Cardiac muscle cell (in vitro differentiated cells and primary cell): ENCODE measurements at places on chromosomes 3 and 15.

DNA sequence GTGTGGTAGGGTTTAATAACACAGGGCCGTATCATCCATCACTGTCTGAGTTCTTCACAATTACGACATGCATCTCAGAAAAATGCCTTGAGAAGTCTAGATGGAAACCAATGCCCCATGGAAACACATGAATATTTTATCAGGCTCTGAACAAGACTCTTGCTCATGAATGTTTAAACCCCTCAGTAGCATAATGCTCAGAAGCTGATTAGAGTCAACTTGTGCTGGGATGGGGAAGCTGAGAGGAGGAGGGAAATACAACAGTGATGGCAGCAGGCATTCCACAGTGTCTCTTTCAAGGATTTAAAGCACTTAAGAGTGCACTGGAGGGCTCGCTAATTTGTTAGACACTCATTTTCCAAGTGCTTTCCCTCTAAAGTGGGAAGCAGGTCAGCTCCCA lies 3.8 kb downstream of the GPR156 start:
- peaks cover 64% of the 10 kb centered on the region for H3K27me3 ChIP-seq
- no peak overlapping the region for H3K4me3 ChIP-seq
- H3K27ac ChIP-seq: no peak overlapping the region
- peaks cover 2% of the 10 kb centered on the region for H3K4me1 ChIP-seq
- peak; percentile 49 for DNase-seq
- no peaks in the 10 kb centered on the region for H3K36me3 ChIP-seq

- H3K4me3 ChIP-seq: no peak overlapping the region
- DNase-seq: no peak
- H3K27ac ChIP-seq: peak overlapping the region; percentile 28
- H3K4me1 ChIP-seq: peaks cover 14% of the 10 kb centered on the region
Observed at GRCh38 chr3:136664771-136665170, 87.4 kb downstream of the STAG1 start.

GRCh38 chr3:40780925-40781406 lies 256.2 kb downstream of the ZNF621 start:
- no peaks in the 10 kb centered on the region for H3K36me3 ChIP-seq
- DNase-seq: peak; percentile 60
- H3K27me3 ChIP-seq: no peaks in the 10 kb centered on the region
- no peak overlapping the region for H3K4me3 ChIP-seq

GRCh38 chr15:42602501-42602900 lies 27.1 kb downstream of the STARD9 start:
- H3K4me1 ChIP-seq: peaks cover 10% of the 10 kb centered on the region
- no peaks in the 10 kb centered on the region for H3K36me3 ChIP-seq
- no peak for DNase-seq
- H3K27me3 ChIP-seq: no peaks in the 10 kb centered on the region

- H3K27me3 ChIP-seq: no peaks in the 10 kb centered on the region
- H3K27ac ChIP-seq: no peak overlapping the region
- DNase-seq: no peak
- H3K36me3 ChIP-seq: no peaks in the 10 kb centered on the region
- no peaks in the 10 kb centered on the region for H3K4me1 ChIP-seq
Observed at GRCh38 chr3:54731732-54732445, 196.0 kb downstream of the LRTM1 start.

DNA sequence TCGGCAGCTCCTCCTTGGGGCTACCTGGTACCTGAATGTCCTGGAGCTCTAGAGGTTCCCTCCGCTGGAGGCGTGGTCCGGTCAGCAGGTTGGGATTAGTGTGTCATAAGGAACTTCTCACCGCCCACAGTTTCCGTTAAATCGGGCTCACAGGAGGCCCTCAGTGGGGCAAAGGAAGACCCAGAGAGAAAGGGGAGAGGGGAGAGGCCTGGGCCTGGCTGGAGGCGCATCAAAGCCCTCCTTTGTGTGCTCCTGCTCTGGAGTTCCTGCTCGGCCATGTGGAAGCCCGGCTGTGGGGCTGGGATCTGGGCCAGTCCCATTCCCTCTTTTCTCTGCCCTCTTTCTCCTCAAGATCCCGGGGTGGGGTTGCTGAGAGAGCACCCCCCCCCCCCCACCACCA lies at the start of gene RLBP1:
Gene RLBP1 (minus strand): TSS at position 37 of the 400 bp plus-strand sequence. CDS start 2,604 bp downstream, outside the sequence.
- DNase-seq: no peak
- no peaks in the 10 kb centered on the region for H3K27me3 ChIP-seq
- H3K36me3 ChIP-seq: no peaks in the 10 kb centered on the region

- H3K36me3 ChIP-seq: peaks cover 16% of the 10 kb centered on the region
- no peaks in the 10 kb centered on the region for H3K27me3 ChIP-seq
- H3K4me1 ChIP-seq: no peaks in the 10 kb centered on the region
- peak overlapping the region; percentile 3 for H3K27ac ChIP-seq
Observed at GRCh38 chr3:136142592-136142991, 53.5 kb downstream of the MSL2 start.

DNA sequence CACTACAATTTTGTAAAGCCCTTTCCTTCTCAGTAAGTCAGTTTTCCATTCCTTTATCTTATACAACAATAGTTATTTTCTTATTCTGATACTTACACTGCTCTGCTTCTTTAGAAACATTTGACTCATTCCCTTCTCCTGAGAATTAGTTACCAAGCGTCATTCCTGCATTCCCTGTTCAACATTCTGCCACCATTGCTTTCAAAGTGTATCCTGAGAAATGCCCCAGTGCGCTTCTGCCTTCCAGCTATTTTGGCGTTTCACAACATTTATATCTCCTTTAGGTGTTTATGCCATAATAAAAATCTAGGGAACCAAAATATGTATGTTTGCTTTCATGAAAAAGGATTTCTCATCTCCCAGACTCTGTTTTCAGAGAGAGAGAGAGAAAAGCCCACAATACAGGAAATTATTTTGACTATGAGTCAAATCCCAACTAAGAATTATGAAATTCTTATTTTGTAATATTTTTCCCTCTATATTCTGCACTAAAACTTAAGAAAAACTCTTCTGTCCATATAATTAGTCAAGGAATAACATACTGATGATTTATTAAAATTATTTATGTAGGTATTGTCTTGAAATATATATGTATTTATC lies 118.2 kb upstream of the RAP2B start:
- no peaks in the 10 kb centered on the region for H3K4me1 ChIP-seq
- no peak for DNase-seq
- H3K36me3 ChIP-seq: no peaks in the 10 kb centered on the region
- no peak overlapping the region for H3K4me3 ChIP-seq
- H3K27ac ChIP-seq: no peak overlapping the region
- H3K27me3 ChIP-seq: no peaks in the 10 kb centered on the region

- peaks cover 9% of the 10 kb centered on the region for H3K4me1 ChIP-seq
- no peak overlapping the region for H3K27ac ChIP-seq
- no peaks in the 10 kb centered on the region for H3K27me3 ChIP-seq
- H3K4me3 ChIP-seq: no peak overlapping the region
- no peak for DNase-seq
Observed at GRCh38 chr3:149227591-149228268, 6.1 kb upstream of the CP start.

- H3K36me3 ChIP-seq: no peaks in the 10 kb centered on the region
- H3K27me3 ChIP-seq: no peaks in the 10 kb centered on the region
- no peaks in the 10 kb centered on the region for H3K4me1 ChIP-seq
Observed at GRCh38 chr15:75131269-75131643, 70.4 kb upstream of the C15orf39 start.

DNA sequence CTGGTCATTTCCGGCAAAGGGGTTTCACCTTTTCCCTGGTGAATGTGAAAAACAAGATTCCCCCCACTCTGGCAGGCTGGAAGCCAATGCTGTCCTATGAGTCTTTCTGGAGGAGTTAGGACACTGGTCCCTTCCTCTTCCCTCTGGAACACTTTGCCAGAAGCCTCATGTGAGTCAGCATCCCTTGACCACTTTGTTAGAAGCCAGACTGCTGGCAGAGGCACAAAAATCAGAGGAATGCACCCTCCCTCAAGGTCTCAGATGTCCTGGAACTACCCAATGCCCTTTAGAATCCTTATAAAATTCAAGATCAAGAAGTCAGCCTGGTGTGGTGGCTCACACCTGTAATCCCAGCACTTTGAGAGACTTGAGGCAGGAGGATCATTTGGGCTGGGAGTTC lies 26.6 kb downstream of the ITGB5 start:
- H3K4me1 ChIP-seq: no peaks in the 10 kb centered on the region
- H3K27ac ChIP-seq: no peak overlapping the region
- no peak overlapping the region for H3K4me3 ChIP-seq
- H3K27me3 ChIP-seq: no peaks in the 10 kb centered on the region

GRCh38 chr15:95284933-95285421 lies 1045.5 kb upstream of the NR2F2 start:
- H3K4me1 ChIP-seq: peaks cover 14% of the 10 kb centered on the region
- H3K36me3 ChIP-seq: no peaks in the 10 kb centered on the region
- DNase-seq: peak; percentile 86
- H3K4me3 ChIP-seq: no peak overlapping the region
- no peak overlapping the region for H3K27ac ChIP-seq
- H3K27me3 ChIP-seq: no peaks in the 10 kb centered on the region

DNA sequence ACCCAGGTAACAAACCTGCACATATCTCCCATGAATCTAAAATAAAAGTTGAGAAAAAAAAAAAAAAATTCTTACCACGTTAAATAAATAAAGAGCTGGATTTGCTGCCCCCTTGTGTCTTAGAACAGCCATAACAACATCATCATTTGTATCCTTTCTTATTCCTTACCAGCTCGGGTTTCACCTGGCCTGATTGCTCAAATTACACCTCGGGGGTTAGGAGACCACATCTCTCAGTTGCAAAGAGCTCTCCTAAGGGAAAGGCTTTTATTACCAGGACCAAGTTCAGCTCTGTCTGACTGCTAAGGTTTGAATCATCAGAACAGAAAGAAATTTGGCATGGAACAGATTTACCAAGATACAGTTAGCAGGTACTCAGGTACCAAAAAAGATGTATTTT lies 25.8 kb upstream of the RPL39L start:
- no peak overlapping the region for H3K4me3 ChIP-seq
- no peaks in the 10 kb centered on the region for H3K36me3 ChIP-seq
- H3K27me3 ChIP-seq: no peaks in the 10 kb centered on the region
- H3K27ac ChIP-seq: no peak overlapping the region

DNA sequence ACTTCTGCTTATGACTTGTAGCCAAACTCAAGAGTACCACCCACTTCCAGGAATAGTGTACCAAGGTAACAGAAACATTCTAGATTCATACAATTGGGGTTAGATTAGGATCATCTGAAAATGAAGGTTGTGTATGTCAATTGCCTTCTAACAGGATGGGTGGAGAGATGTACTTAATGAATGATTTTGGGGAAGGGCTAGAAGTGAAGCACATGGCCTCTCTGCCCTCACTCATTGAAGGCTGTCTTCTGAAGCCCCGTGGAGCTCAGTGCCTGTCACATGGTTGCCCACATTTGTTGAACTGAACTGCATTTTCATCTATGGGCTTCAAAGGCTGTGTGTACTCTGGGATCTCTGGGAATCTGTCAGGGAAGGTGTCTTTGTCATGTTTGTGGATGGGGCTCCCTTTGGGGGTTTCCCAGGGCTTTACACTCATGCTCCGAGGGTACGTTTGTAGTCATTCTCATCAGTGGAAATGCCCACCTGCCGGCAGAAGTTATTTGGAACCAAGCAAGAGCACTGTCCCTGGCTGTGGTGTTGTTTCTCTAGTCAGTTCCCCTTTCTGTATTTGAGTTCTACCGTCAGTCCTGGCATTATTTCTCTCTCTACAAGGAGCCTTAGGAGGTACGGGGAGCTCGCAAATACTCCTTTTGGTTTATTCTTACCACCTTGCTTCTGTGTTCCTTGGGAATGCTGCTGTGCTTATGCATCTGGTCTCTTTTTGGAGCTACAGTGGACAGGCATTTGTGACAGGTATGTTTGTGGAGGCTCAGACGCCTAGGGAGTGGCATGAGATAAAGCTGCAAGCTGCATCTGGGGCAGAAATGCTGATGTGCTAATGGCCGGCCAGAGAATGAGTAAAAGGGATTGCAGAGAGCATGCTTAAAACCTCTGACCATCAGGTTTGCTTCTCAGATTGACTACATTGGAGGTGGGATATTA lies 22.4 kb downstream of the CD86 start:
- H3K27me3 ChIP-seq: no peaks in the 10 kb centered on the region
- no peak overlapping the region for H3K4me3 ChIP-seq
- no peaks in the 10 kb centered on the region for H3K36me3 ChIP-seq
- no peak overlapping the region for H3K27ac ChIP-seq
- DNase-seq: no peak
- H3K4me1 ChIP-seq: no peaks in the 10 kb centered on the region

- no peaks in the 10 kb centered on the region for H3K27me3 ChIP-seq
- no peak overlapping the region for H3K27ac ChIP-seq
- H3K36me3 ChIP-seq: no peaks in the 10 kb centered on the region
- peaks cover 18% of the 10 kb centered on the region for H3K4me1 ChIP-seq
- DNase-seq: no peak
Observed at GRCh38 chr15:39094116-39094515, 486.8 kb upstream of the THBS1 start.

- no peak for DNase-seq
- H3K27me3 ChIP-seq: peaks cover 2% of the 10 kb centered on the region
- H3K36me3 ChIP-seq: no peaks in the 10 kb centered on the region
- no peak overlapping the region for H3K27ac ChIP-seq
Observed at GRCh38 chr3:42876401-42876800, 722 bp upstream of the CYP8B1 start.

GRCh38 chr3:50275141-50275995 lies 3.5 kb upstream of the LSMEM2 start:
- no peak overlapping the region for H3K27ac ChIP-seq
- H3K4me1 ChIP-seq: peaks cover 14% of the 10 kb centered on the region
- H3K36me3 ChIP-seq: no peaks in the 10 kb centered on the region
- peaks cover 35% of the 10 kb centered on the region for H3K27me3 ChIP-seq

DNA sequence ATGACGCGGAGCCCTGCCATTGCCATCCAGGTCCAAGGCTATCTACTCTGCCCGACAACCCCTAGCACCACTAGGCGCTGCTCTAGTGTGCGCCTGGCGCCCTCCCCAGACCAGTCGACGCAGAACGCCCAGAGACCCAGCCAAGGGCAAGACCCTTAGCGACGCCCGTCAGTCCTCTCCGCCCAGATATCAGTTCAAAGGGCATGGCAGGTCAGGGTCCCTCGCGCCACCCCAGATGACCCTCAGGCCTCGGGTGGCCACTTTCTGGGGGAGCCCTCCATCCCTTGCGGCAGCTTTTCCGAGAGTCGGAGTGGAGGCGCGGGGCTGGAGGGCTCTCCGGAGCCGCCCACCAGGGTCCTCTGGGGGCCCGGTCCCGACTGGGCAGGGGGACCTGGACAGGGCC lies 371 bp upstream of the CLSTN2 start:
- no peak overlapping the region for H3K27ac ChIP-seq
- DNase-seq: peak; percentile 90
- peak overlapping the region; percentile 78 for H3K4me3 ChIP-seq
- no peaks in the 10 kb centered on the region for H3K36me3 ChIP-seq
- no peaks in the 10 kb centered on the region for H3K4me1 ChIP-seq

- H3K4me3 ChIP-seq: no peak overlapping the region
- DNase-seq: no peak
- H3K27ac ChIP-seq: no peak overlapping the region
- no peaks in the 10 kb centered on the region for H3K36me3 ChIP-seq
Observed at GRCh38 chr15:60889006-60889405, 340.1 kb downstream of the RORA start.

- H3K4me1 ChIP-seq: no peaks in the 10 kb centered on the region
- H3K4me3 ChIP-seq: no peak overlapping the region
- no peak for DNase-seq
- H3K36me3 ChIP-seq: no peaks in the 10 kb centered on the region
Observed at GRCh38 chr15:53830707-53831386, 71.4 kb upstream of the WDR72 start.

GRCh38 chr3:190092250-190092649 lies 28.4 kb downstream of the P3H2 start:
- peak; percentile 80 for DNase-seq
- peaks cover 24% of the 10 kb centered on the region for H3K4me1 ChIP-seq

- H3K27ac ChIP-seq: no peak overlapping the region
- H3K36me3 ChIP-seq: no peaks in the 10 kb centered on the region
- no peaks in the 10 kb centered on the region for H3K27me3 ChIP-seq
- H3K4me1 ChIP-seq: no peaks in the 10 kb centered on the region
- no peak overlapping the region for H3K4me3 ChIP-seq
Observed at GRCh38 chr3:138908846-138909245, 38.1 kb downstream of the FOXL2 start.
